Mesenchymal stem cell (in vitro differentiated cells and primary cell): ENCODE measurements at places on chromosomes 5 and 9.
A peak's percentile ranks its signal among the peaks of the same experiment; 100 is the strongest.

- DNase-seq, result no peak
Measured at GRCh38 chr9:109497226-109498153, 617 bp downstream of the PTPN3 start.

DNA sequence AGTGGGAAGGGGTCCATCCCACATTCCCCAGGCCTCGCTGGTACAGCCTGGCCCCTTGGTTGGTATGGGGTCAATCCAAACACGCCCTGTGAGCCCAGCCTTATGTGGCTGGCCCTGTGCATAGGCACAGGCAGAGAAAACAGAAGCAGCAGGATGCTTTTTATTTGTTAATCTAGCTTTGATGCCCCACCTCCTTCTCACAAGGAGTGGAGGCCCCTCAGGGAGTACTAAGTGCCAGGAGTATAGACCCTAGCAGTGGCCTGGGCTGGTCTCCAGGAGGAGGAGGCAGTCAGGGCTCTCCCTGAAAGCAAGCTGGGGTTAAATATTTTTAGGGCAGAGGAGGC lies 14.6 kb upstream of the TCF7 start:
- no peak for DNase-seq

- DNase-seq, result no peak
Measured at GRCh38 chr9:16063241-16063591, 510.4 kb downstream of the CCDC171 start.

- peak; percentile 15 for DNase-seq
Measured at GRCh38 chr5:143828710-143829109, 16.7 kb downstream of the HMHB1 start.

GRCh38 chr5:153676406-153676805 lies 185.9 kb downstream of the GRIA1 start:
- no peak for DNase-seq

GRCh38 chr5:40198736-40199135 lies 481.0 kb upstream of the PTGER4 start:
- no peak for DNase-seq

GRCh38 chr5:150298701-150299451 lies 3.8 kb downstream of the ARSI start:
- peak; percentile 99 for DNase-seq

DNA sequence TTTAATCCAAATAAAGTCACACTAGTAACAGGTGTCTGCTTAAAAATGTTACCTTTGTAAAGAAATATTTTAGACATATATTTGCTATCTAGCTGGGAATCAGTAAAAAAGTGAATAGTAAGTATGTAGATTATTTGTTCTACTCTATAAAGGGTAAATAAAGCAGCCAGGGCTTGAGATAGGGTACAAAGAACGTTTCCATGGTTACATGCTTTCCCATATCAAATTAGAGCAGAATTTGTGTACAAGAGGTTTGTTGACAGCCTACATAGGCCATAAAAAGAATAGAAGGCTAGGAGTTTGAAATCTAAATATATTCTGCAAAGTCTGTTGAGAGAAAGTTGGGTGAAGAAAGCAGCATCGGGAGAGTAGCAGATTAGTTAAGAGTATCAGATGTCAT lies 160.9 kb upstream of the POU5F2 start:
- no peak for DNase-seq

DNA sequence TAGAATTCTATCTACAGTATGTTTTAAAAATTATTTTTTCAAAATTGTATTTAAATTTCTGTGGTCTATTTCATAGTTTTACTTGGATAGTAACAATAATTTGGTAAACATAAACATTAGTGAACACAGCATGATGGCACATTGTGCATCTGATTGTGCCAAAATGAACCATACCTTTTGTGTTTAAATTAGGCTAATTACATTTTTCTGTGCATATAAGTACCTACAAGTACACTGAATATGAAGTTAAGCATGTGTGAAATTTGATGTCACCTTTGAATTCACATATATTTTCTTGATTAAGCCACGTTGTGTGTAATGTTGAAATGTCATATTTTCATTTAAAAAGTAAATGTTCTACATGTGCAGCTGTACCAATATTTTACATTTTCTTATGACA lies 13.4 kb downstream of the PBX3 start:
- no peak for DNase-seq

DNA sequence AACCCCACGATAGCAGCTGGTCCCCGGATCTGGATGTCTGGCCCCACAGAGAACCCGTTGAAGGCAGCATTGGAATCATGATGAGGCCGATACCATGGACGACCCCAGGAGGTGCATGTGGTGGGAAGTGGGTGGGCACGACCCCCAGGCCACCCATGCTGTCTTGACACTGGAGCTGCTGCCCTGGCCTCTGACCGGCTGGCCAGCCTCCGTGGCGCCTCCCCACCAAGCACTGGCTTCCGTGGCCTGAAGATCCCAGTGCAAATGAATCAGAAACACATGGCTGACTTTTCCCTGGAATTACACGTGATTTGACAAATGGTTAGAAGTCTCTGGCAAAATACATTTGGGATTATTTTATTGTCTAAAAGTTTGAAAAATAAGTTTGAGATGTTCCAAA lies 259.0 kb upstream of the IRX1 start:
- DNase-seq, result no peak

DNA sequence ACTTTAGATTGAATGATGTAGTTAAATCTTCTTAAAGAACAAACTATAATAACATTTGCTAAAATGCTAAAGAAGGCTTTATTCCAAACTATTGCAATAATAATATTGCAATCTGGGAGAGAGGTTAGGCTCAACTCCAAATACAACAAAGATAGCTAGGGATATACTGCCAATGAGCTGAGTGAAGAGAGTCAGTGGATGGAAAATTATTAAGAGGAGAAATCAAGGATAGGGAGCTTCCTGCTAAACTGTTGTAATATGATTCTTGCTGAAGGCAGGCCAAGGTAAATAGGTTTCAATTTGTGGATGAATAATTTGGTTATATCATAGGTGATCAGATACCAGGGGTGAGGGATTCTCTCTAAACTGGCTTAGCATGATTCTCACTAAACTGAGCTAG lies 1651.5 kb downstream of the EFNA5 start:
- no peak for DNase-seq

GRCh38 chr9:127644146-127644827 lies 32.2 kb downstream of the STXBP1 start:
- no peak for DNase-seq

GRCh38 chr5:63070001-63070400 lies 491.4 kb downstream of the LRRC70 start:
- DNase-seq, result no peak

DNA sequence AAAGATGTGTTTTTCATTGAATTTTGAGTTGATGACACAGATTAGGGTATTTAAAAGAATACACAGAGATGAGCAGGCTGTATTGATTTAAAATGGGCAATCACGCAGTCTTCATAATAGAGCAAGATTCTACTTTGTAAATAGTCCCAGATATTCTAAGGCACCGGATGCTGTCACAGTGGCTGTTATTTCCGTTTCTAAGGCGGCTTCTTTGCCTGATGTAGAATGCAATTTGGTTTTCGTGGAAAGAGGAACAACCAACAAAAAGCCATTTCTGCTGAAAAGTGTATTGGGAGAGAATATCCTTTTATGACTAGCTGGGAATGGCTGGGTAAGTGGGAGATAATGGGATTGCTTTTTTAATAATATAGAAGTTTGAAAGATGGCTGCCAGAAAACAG lies 17.5 kb downstream of the PRKACG start:
- no peak for DNase-seq

DNA sequence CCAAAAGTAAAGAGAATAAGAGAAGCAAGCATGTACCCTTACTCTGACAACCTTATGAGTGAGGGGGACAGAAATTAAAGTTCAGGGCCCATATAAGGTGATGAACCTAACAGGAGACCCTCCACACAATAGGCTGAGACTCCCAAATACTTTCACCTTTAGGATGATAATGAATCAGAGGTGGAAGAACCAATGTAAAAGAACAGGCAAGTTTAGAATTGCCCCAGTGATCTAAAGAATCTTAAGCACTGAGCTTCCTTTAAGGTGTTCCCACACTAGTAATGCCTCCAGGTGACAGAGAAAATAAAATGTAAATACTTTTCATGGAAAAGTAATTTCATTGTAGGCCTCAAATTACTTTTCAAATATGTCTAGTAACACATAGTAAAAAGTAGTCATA lies 8.2 kb upstream of the FAM151B start:
- DNase-seq, result no peak

DNA sequence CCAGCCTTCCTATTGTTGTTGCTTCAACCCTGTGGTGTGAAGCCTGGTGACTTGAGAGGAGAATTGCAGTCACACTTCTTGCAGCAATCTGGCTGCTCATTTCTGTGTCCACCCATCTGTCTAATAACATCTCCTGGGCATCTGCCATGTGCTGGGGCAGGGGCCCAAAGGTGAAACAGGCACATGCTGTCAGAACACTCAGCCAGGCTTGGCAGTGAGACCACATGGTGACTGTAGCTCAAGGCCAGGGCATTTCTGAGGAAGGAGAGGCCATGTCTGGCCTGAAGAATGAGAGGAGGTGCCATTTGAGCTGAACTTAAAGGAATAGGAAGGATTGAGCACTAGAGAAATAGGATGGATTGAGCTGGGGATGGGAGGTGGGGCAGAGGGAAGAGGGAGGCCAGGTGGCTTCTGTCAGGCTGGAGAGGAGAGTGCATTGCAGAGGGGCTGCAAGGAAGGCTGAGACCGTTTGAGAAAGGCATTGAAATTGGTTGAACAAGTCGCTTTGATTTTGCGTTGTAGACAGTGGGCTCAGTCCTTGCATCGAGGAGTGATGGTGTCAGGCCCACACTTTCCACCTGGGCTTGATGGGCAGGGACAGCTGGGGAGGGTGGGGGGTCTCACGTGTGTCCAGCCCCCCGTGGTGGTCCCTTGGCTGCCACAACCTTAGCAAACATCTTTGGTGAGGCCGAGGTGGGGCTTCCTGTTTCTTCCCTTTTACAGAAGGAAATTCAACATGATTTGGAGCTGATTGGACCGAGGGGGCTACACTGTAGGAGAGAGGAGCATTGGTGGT lies 222.4 kb downstream of the CACNA1B start:
- no peak for DNase-seq
